ENCODE measurements at places on chromosomes 6 and 20.

DNA sequence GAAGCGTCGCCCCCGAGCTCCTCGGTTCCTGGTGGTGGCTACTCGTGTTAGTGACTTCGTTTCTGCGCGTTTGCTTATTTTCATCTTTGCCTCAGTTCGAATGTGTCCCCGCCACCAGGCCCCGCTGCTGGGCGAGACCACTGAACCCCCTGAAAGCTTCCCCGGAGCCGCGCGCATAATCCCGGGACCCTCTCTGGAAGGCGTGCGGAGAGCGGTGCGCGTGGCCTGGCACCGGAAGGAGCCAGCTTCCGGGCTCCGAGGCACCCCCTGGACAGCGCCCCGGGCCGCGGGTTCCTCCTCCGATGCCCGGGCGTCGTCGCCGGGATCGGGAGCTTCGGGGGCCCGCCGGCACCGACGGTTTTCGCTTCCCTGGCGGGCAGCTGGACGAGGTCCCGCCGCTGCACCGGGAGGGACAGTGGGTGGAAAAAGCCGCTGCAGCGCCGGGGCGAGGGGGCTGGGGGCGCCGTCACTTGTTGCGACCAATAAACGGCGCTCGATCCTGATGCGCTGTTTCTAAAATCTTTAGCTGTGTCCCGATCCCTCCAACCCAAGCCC is 643 bp upstream of the SLC35D3 start:
- DNase-seq: no peak

- DNase-seq: no peak
These were observed 1225.9 kb upstream of the MAP3K7 start for GRCh38 chr6:91812596-91813274.

- DNase-seq: no peak
These were observed 3.1 kb upstream of the TFAP2B start for GRCh38 chr6:50815436-50816114.

GRCh38 chr6:151023342-151023741 is 157.8 kb downstream of the MTHFD1L start:
- DNase-seq: no peak

GRCh38 chr20:46823271-46823751 is 71.3 kb upstream of the EYA2 start:
- no peak for DNase-seq

DNA sequence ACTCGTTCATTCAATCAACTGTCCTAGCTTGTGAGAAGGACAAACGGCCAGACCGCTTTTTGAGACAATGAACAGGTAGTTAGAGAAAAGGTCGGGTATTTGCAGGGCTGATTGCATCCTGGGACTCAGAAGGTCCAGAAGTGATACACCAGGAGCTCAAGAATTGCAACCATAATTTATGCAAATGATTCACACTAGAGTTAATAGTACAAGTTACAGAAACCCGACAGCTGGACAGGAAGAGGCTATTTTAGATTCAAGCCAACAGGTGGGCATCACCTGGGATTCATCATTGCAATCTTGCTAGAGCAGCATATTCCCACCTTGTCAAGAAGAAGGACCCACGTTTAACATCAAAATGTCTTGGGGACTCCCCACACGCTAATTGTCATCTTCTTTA is 83.5 kb downstream of the TNFAIP3 start:
- no peak for DNase-seq

DNA sequence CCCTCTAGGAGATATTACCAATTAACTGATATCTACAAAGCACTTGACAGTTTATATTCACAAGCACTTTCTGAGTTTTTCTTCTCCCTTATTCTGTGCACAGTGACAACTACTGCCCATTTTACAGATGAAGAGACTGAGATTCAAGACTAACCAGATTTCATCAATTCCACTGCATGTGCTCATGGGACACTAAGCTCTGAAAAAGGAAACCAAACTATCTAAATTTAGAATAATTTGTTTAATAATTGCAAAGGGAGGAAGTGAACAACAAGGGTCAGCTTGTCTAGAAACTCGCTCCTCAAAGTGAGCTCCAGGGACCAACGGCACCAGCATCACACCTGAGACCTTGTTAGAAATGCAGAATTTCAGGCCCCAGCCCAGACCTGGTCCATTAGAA is 50.8 kb upstream of the MYLIP start:
- DNase-seq: no peak

DNA sequence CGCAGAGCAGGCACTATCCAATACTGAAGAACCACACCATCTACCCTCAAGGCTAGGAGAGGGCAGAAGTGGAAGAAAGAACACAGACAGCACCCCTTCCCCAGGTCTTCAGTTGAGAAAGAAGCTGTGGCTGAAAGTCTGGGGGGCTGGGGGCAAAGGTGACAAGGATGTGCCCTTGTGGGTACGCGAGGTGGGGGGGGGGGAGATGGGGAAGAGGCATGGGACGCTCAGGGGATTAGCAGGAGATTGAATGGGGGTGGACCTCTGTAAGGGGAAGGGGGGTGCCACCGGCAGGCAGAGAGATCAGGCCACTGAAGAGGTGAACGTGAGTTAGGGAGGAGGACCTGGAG is 1.1 kb downstream of the B4GALT5 start:
- no peak for DNase-seq
